ENCODE measurements at places on chromosomes 7 and 10. TPM values are rescaled to one million over a fixed set of nuclear protein-coding genes. Genes with fewer than 3 reads are reported as not detected.

Gene CDHR1
- total RNA-seq = 6.1 TPM

GRCh38 chr7:22934023-22934422 lies 79.9 kb downstream of the HYCC1 start:
- peaks cover 18% of the 10 kb centered on the region for H3K36me3 ChIP-seq
- no peak overlapping the region for H3K4me3 ChIP-seq
- no peak for DNase-seq
- H3K4me1 ChIP-seq = no peaks in the 10 kb centered on the region

Gene LRRTM3
- not detected for total RNA-seq

- no peaks in the 10 kb centered on the region for H3K36me3 ChIP-seq
- peaks cover 1% of the 10 kb centered on the region for H3K27me3 ChIP-seq
- H3K27ac ChIP-seq = no peak overlapping the region
- peak; percentile 94 for DNase-seq
These were observed 45.7 kb upstream of the RBM33 start for GRCh38 chr7:155598810-155599210.

Gene PARD3
- 22.9 TPM for total RNA-seq

DNA sequence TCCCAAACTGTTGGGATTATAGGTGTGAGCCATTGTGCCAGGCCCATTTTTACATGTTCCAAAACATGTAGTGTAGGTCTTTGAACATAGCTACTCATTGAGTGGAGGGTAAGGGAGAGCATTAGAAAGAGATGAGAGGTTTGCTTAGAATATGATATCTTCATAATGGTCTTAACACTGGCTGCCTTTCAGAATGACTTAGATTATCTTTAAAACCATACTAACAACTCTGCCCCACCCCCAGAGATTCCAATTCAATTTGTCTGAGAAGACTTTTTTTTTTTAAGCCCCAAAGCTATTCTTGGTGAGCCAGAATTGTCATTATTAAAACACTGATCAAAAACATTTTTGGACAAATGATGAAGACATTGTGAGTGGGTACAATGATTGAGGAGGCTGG lies 168.9 kb downstream of the PHTF2 start:
- no peak for DNase-seq
- H3K4me1 ChIP-seq = no peaks in the 10 kb centered on the region
- H3K27ac ChIP-seq = no peak overlapping the region
- no peaks in the 10 kb centered on the region for H3K27me3 ChIP-seq
- no peak overlapping the region for H3K4me3 ChIP-seq

DNA sequence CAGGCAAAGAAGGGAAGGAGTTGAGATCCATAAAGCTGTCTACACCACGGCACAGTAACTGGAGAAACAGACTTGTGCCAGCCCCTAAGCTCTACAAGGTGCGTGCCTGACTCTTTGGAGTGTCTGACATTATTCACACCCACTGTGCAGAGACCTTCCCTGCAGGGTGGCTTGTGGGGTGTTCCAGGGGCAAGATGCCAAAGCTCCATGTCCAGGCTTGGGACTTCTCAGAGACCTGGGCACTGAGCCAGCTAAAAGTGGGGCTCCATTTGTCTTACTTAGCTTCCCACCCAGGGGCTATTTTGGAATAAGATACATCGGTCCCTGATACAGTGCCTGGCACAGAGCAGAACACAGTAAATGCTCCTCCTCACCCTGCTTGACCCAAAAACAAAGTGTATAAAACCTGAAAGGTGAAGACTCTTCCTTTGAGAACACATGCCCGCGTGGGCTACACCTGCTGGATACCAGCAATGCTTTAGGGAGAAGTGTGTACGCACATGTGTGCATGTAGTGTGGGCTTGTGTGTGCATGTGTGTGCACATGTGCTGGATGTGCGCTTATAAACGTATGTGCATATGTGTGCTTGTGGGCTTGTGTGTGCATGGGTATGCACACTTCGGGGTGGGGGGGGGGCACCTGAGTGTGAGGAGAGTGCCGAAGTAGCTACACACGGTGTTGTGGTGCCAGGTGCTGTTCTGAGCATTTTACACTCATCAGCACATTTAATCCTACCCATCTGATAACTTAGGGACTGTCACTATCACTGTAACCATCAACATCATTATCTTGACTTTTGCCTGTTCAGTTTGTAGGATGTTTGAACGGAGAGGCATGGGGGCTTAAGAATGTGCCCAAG lies 143.0 kb downstream of the ARHGAP22 start:
- H3K36me3 ChIP-seq = peaks cover 5% of the 10 kb centered on the region
- no peak overlapping the region for H3K27ac ChIP-seq
- peaks cover 5% of the 10 kb centered on the region for H3K27me3 ChIP-seq
- no peak for DNase-seq

GRCh38 chr10:28954211-28954610 lies 276.9 kb downstream of the BAMBI start:
- no peaks in the 10 kb centered on the region for H3K36me3 ChIP-seq
- peaks cover 2% of the 10 kb centered on the region for H3K27me3 ChIP-seq
- H3K4me3 ChIP-seq = no peak overlapping the region
- no peaks in the 10 kb centered on the region for H3K4me1 ChIP-seq
- no peak for DNase-seq

DNA sequence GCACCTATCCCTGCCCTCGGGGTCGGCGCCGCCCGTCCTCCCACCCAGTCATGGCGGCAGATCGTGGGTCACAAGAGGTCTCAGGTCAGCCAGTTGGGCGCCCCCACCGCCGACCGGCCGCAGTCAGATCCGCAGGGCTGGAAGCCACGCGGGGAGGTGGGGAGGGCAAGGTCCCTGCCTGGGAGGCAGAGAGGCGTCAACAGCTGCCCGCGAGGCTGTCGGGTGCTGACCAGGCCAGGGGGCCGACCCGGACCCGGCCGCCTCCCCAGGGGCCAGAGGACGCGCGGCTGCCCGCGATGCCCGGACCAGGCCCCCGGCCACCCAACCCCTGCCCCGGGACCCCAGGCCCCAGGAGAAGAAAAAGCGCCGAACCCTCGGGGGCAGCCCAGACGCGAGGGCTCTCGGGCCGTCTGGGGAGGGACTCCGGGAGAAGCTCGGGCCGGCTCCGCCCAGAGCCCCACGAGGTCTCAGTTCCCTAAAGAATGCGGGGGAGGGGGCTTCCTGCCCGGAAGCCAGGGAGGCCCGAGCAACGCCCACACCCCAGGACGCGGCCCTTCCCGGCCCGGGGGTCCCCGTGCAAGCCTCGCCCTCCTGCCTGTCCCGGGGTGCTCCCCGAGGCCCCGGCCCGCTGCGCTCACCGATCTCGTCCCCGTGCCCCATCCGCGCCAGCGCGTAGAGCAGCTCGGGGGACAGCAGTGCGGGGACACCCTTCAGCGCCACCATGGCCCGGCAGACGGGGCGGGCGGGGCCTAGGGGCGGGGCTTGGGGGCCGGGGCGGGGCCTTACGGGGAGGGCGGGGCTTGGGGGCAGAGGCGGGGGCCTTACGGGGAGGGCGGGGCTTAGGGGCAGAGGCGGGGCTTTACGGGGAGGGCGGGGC lies at the start of gene FUOM:
FUOM (minus strand) TSS at position 735 of the 877 bp plus-strand sequence; CDS start at position 723, 12 bp downstream.
- peak within 1 kb of the TSS; percentile 76 for H3K4me3 ChIP-seq
- peak; percentile 70 for DNase-seq
- H3K36me3 ChIP-seq = peaks cover 10% of the 10 kb centered on the region
- H3K27ac ChIP-seq = no peak within 1 kb of the TSS

GRCh38 chr10:43123361-43124093 lies 14.7 kb upstream of the CSGALNACT2 start:
- peak; percentile 52 for DNase-seq
- H3K4me3 ChIP-seq = peak overlapping the region; percentile 37
- peaks cover 31% of the 10 kb centered on the region for H3K4me1 ChIP-seq
- H3K27ac ChIP-seq = peak overlapping the region; percentile 28

Gene TFR2
- 5.1 TPM for total RNA-seq

DNA sequence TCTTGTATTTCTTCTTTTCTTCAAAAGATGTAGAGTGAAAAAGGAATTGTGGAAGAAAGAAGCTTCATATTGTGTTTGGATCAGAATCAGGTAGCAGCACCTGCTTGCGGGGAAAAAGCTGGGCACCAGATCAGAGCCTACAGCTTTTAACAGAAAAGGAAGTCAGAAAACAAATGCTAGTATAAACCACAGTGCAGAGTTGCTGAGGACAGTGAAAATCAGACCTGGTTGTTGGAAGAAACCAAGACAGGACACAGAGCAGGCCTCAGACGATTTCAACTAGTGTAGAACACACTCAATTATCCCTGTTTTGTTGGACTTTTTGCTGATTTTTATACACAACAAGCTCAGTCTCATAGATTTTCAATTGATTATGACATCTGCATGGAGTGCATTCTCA lies 221.4 kb downstream of the PTN start:
- H3K27ac ChIP-seq = no peak overlapping the region
- no peak for DNase-seq
- no peaks in the 10 kb centered on the region for H3K36me3 ChIP-seq

DNA sequence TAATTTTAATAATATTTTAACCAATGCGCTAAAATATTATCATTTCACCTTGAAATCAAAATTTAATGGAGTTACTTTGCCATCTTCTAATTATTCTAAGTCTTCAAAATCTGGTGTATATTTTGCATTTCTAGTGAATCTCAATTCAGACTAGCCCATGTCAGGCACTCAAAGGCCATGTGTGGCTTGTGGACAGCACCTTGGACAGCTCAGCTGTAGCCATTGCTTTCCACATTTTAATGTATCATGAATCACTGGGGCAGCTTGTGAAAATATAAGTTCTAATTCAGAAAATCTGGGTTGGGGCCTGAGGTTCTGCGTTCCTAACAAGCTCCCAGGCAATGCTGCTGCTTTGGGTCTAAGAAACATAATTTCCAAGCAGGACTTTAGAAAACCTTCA lies 57.2 kb downstream of the MGAM2 start:
- H3K4me3 ChIP-seq = no peak overlapping the region
- peaks cover 2% of the 10 kb centered on the region for H3K27me3 ChIP-seq
- no peaks in the 10 kb centered on the region for H3K4me1 ChIP-seq
- DNase-seq = no peak

DNA sequence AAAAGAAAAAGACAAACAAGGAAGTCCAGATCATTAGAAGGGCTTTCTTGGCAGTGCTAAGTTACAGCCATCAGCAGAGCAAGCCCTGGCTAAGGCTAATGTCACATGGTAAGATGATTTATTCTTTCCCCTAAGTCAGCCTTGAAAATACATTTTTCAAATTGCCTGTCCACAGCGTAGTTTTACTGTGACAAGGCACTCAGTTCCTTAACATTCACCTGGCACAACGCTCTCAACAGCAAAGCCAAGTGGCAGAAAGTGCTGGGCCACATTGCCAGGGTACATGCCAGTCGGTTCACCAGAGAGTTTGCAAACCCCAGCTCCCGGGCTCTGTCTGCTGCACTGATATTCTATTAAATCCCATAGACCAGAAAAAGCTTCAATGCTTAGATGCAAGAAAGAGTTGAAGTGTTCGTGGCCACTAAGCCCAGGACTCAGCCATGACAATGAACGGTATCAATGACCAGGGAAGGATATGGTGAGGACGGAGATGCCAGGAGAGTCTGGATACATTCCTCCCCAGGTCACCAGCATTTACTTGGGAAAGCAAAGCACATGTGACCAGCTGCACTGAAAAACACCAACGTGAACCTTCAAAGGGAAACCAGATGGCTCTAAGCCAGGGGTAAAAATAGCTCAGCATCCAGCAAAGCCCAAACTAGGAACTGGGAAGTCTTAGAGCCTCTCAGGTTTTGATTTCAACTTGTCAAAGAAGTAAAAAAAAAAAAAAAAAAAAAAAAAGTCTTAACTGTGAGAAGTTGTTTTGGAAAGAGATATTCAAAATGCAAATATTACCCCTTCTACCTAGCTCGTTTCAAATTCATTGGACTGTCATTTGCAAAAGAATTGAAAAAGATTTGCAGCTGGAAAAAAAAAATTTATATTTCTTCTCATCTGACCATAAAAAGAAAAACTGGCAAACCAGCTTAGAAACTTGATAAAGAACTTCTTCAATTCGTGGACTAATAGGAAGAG lies 23.9 kb upstream of the MPP7 start:
- no peaks in the 10 kb centered on the region for H3K27me3 ChIP-seq
- DNase-seq = no peak
- no peaks in the 10 kb centered on the region for H3K36me3 ChIP-seq
- peaks cover 14% of the 10 kb centered on the region for H3K4me1 ChIP-seq

GRCh38 chr7:38817526-38817925 lies 91.5 kb downstream of the VPS41 start:
- H3K36me3 ChIP-seq = peaks cover 20% of the 10 kb centered on the region
- H3K27me3 ChIP-seq = no peaks in the 10 kb centered on the region
- H3K27ac ChIP-seq = no peak overlapping the region
- no peak for DNase-seq
- no peaks in the 10 kb centered on the region for H3K4me1 ChIP-seq
- no peak overlapping the region for H3K4me3 ChIP-seq

DNA sequence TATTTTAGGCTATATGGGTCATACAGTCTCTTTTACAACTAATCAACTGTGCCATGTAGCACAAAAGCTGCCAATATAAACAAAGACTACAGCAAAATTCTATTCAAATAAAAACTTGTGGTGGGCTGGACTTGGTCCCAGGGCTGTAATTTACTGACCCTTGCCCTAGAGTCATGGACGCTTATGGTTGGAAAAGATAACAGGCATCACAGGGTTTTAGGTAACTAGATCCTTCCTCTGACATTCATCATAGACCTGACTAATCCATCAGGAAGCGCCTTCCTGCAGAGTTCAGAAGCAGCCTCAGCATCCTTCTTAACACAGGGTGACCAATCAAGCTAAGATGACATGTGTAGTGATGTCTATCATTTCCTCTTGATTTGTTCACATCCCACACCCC lies 40.2 kb upstream of the GPAM start:
- no peak overlapping the region for H3K27ac ChIP-seq
- H3K4me1 ChIP-seq = no peaks in the 10 kb centered on the region
- no peak for DNase-seq

Gene VSTM4
- total RNA-seq = 2.0 TPM

- H3K27me3 ChIP-seq = no peaks in the 10 kb centered on the region
- DNase-seq = no peak
- no peaks in the 10 kb centered on the region for H3K36me3 ChIP-seq
These were observed 28.2 kb downstream of the LYZL1 start for GRCh38 chr10:29317027-29317420.

Gene TRIM50
- total RNA-seq = not detected

DNA sequence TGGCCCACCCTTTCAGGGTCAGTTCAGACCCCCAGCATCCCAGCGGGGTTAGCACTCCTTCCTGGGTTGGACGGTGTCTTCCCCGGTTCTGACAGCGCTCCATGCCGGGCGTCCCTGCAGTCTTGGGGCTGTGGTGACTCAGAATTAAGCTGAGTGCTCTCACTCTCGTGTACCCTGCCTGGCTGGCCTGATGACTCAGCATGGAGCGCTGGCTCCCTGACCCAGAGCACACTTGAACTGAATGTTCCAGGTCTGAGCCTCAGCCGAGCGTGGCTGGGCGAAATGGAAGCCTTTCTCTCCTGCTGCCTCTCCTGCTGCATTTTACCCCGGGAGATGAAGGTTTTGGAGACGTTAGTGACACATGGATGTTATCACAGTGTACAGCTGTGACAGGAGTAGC lies 7.1 kb downstream of the BAG3 start:
- H3K36me3 ChIP-seq = no peaks in the 10 kb centered on the region
- no peak overlapping the region for H3K4me3 ChIP-seq
- peaks cover 34% of the 10 kb centered on the region for H3K4me1 ChIP-seq
- DNase-seq = peak; percentile 44
- no peaks in the 10 kb centered on the region for H3K27me3 ChIP-seq

- DNase-seq = no peak
- H3K36me3 ChIP-seq = no peaks in the 10 kb centered on the region
- H3K27me3 ChIP-seq = peaks cover under 1% of the 10 kb centered on the region
These were observed 36.5 kb downstream of the SKIDA1 start for GRCh38 chr10:21488957-21489446.
